ENCODE measurements at places on chromosomes 2 and 18.

- DNase-seq = peak; percentile 12
Measured at GRCh38 chr2:6449343-6449742, 416.4 kb downstream of the CMPK2 start.

DNA sequence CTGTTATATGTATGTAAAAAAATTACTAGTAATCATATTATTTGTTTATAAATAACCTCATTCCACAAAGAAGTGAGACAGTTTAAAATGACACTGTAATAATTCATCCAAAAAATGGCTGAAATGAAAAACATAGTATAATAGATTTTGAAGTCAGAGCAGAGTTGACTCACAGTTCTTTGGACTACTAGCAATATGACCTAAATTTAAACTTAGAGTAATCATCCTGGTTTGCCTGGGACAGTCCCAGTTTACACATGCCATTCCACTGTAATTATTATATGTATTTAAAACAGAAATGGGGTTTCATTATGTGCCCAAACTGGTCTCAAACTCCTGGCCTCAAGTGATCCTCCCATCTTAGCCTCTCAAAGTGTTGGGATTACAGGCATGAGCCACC, 48.3 kb downstream of the CCDC88A start:
- DNase-seq = no peak

GRCh38 chr18:69282371-69282770, 118.3 kb upstream of the DOK6 start:
- DNase-seq = no peak

DNA sequence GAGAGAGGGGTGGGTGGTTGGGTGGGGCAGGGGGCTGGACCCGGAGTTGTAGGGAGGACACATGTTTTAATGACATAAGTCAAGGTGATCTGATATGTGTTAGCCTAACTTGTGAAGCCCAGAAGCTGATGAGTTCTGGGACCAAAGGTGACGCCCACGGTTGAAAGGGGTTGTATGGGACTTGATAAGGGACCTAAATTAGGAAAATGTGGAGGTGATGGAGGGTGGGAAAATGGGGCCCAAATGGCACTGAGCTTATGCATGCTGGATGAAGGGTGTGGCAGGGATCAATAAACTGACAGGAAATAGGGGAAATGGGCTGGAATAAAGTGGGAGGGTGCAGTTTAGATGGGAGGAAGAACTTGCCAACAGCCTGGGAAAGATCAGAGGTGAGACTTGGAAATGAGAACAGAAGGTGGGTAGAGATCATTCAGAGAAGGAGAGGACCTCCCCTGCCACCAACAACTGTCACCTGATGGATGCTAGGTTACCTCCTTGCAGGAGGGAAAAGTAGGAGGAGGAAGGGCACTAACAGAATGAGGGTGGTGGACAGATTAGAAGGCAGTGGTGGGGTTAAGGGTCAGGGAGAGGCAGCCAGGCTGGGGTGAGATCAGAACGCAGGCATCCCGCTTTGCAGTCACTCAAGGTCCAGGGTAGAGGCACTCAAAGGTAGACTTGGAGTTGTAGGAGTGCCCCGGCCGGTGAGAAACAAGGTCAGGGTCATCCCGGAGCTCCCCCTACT, 15.3 kb downstream of the WNT10A start:
- no peak for DNase-seq

- DNase-seq = no peak
Measured at GRCh38 chr2:59665021-59665420, 888.4 kb downstream of the BCL11A start.

GRCh38 chr2:129775952-129776653, 203.4 kb upstream of the RAB6C start:
- DNase-seq = no peak

- DNase-seq = no peak
Measured at GRCh38 chr2:63872571-63873328, 31.1 kb downstream of the UGP2 start.

- no peak for DNase-seq
Measured at GRCh38 chr2:187034434-187034833, 185.5 kb upstream of the ZSWIM2 start.

- DNase-seq = no peak
Measured at GRCh38 chr2:188645986-188646385, 328.2 kb upstream of the COL3A1 start.

DNA sequence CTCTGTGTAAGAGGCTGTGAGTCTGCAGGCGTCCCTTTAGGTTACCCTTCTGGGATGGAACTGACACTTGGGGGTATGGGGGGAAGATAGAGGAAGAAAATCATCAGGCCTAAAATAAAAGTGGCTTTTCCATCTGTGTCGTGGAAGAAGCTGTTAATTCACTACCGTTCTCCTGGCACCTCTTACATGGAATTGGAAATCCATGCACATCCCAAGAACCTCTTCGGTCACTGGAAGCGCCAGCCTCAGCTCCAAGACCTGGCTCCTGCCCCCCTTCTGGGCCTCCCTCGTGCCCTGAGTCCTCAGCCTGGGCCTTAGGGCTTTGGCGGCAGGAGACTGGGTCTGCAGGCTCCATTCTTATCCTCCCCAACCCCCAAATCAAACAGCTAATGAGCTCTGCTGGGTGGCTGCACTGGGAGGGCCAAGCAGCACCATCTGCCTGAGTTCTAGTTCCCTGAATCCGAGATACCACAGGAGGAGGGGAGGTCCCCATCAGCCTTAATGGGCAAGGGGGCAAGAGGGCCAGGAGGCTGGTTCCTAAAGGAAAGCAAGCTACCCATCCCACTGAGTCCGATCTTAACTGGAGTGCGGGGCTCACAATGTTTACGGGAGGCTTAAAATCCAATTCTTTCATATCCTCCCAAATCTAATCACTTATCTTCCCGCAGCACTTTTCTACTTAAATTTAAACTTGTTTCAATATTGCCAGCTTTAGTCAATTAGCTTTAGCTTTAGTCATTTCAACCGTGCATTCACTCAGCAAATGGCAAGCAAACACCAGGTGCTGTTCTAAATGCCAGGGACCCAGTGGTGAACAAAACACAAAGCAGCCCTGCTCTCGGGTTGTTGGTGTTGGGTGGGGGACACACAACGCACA, 52.8 kb downstream of the FAM178B start:
- no peak for DNase-seq

GRCh38 chr2:212177724-212178123, 360.9 kb downstream of the ERBB4 start:
- DNase-seq = no peak

DNA sequence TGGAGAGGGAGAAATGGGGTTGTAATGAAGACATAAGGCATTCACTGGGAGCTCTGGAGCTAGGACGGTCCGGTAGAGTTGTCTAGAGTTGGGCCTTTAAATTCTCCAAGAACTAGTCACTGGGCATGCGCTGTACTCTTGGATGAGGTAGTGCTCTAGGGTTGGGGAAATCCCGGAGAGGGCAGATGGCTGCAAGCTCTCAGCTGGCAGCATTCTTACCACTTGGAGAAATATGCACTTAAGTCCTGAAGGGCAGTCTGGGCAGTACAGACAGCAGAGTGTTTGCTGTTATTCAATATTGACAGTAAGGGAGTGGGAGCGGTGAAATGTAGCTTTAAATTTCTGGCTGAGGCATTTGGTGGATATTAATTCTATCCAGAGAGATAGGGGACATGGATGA, 214.6 kb downstream of the RDH14 start:
- DNase-seq = no peak

- DNase-seq = no peak
Measured at GRCh38 chr18:79326413-79327198, 69.1 kb upstream of the NFATC1 start.

GRCh38 chr2:122663620-122664019, 908.2 kb downstream of the TSN start:
- DNase-seq = no peak

DNA sequence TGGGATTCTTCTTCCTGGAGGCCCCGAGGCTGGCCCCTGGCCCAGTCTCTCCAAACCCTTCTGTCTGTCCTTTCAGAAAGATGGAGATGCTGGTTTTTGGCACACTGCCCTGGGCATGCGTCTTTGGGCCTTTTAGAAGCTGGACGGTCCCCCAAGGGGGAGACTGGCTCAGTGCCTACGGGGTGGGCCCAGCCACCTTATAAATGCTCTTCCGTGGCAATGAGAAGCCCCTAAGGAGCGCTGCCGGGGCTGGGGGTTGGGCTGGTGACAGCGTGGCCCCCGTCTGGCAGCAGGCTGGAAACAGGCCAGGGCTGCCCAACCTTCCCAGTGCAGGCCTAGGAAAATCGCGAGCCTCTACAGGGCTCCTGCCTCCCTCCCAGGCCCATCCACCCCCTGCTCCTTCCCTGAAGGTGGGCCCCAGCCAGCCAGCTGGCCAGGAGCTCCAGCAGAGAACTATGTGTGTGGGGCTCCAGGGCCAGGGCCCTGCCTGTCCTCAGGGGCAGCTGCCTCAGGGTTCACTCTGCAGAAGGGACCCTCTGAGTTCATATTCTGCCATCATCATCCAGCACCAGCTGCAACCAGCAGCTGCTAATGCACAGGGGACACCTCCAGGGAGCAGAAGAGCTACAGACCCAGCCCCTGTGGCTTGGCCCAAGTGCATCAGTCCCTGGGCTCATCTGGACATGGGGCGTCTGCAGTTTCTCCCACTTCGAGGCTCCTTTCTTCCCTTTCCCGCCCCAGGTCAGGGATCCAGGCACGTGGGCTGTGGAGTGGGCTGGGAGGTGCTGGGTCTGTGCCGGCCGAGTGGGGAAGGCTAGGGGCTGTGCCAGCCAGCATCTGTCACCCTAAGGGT, 107.6 kb upstream of the OTOS start:
- no peak for DNase-seq

DNA sequence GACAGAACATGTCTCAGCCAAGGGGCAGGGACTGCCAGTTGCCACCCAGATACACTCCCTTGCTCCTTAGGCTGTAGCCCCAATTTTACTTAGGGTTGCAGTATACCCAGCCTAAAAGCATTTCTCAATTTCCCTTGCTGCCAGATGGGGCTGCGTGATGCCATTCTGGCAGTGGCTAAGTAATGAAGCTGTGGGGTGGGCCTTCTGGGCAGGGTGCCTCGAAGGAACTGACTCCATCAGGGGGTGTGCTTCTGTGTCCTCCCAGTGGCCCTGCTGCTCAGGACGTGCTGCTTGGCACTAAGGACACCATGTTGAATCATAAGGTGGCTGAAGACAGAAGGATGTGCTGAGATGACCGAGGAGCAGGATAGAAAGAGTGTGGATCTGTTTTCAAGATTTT, 74.2 kb downstream of the VWA3B start:
- DNase-seq = no peak

- no peak for DNase-seq
Measured at GRCh38 chr2:191276792-191277465, 31.7 kb downstream of the MYO1B start.

DNA sequence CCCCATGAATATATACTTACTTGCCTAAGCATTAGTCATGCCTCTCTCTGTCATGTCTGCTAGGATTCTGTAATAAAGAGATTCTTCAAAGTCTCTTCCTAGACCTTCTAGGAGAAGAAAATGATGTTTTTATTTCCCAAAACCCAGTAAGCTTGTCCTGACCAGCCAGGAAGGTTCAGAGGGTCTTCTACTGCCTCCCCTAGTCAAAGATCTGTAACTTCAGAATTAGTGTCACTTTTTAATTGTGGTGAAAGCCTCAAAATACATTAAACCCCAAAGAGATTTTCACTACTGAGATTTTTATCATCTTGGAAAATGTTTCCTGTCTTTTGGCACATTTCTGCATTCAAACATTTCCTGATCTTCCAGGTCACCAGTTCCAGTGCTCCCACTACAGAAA, 232.9 kb upstream of the STK17B start:
- DNase-seq = no peak

DNA sequence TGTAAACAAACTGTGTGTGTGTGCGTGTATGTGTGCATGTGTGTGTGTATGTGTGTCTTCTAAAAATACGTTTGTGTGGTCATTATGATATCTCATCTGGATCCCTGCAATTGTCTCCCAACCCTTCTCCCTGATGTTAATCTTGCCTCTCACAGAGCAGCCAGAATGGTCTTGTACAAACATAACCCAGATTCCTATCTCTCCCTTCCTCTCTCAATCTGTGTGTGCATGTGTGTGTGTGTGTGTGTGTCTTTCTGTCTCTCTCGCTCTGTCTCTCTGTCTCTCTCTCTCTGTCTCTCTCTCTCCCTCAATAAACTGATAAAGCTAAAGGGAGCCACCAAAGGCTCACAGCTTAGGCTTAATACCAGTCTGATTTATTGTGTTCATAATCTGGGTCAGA, 210.8 kb downstream of the PAX3 start:
- no peak for DNase-seq

DNA sequence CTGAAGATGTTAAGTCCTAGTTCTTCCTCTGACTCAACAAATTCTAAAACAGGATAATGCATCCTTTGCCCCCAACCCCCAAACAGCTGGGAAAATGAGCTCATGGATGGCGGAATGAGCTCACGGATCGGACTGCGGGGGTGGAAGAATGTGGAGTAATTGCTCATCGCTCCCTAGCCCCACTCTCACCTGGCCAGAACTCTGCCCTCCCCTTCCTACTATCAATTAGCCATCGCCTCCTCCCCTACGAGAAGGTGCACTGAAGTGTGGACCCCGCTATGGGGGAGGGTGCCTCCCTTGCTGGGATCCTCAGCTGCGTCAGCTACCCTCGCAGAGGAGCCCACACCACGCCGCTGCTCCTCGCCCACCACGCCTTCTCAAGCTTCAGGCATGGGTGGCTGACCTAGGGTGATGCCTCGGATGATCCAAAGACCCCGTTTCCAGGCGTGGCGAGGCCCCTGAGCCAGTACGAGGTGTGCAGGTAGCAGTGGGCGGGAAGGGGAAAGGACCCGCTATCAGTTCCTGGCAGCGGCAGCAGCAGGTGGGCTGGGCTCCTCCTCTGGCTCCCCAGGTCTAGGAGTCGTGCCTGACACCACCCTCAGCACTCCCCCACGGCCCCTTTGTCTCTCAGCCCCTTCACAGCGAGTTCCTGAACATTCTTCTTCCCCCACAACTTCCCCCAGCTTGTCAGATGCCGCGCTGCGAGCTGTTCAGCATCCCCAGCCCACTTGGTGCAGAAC, 82.1 kb upstream of the POMC start:
- no peak for DNase-seq

GRCh38 chr2:160465406-160465805, 28.2 kb downstream of the RBMS1 start:
- DNase-seq = no peak

GRCh38 chr18:63155910-63156773, 163.4 kb downstream of the BCL2 start:
- no peak for DNase-seq

- DNase-seq = no peak
Measured at GRCh38 chr2:14693874-14694273, 61.4 kb downstream of the LRATD1 start.

DNA sequence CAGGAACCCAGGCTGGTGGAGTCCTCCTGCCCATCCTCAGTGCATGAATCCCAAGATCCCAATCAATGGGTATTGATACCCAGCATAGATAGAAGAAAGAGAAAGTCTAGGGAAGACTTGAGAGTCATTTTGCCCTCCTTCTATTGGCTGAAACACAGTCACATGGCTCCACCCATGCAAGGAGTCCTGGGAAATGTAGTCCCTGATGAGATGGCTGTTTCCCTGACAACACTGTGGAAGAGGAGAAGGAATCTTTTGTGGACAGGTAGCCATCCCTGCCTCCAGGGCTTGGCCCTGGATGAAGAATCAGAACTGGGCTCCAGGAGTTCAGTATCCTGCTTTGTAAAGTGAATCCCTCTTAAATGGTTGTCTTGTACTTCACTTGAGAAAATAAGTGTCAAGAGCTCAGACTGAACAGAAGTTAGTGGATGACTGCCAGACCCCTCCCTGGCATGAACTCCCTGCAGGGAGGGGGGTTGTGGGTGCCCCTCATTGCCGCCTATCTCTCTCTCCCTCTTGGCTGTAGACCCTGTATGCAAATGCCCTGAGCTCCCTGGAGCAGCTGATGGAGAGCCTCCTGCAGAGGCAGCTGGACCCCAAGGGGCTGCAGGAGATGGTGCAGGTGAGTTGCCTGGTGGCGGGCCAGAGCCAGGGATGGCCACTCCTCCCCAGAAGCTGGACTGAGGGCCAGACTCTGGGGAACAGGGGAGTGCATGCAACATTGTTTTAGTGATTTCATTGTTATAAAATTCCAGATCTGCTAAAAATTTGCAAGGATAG, 36.1 kb downstream of the MROH2A start:
- no peak for DNase-seq

Measured in neuronal stem cell (in vitro differentiated cells).